Daoy (cell line): ENCODE measurements at places on chromosomes 2 and 18. TPM values are rescaled to one million over a fixed set of nuclear protein-coding genes. Genes with fewer than 3 reads are reported as not detected.
A peak's percentile ranks its signal among the peaks of the same experiment; 100 is the strongest.

DNA sequence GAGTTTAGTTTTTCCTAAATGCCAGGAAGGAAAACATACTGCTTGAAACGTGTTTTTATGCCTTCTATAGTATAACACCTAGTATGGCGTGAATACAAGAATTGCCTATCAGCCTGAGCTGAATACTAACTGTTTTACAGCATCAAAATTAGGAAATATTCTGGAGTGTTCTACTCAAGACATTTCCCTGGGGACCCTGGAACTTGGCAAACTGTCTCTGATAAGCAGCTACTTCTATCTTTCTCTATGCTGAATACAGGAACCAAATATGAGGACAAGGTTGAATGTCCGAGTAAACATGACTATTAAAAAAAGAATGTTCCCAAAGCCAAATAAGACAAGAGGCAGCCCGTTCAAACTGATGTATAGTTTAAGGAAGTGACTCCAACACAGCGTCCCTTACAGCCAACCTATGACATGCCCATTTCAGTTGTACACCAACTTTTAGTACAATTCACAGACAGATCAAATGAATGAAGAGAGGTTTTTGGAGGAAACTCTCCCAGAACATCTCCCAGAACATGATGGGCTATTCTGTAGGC is 951.3 kb upstream of the ACVR2A start:
- DNase-seq: no peak

DNA sequence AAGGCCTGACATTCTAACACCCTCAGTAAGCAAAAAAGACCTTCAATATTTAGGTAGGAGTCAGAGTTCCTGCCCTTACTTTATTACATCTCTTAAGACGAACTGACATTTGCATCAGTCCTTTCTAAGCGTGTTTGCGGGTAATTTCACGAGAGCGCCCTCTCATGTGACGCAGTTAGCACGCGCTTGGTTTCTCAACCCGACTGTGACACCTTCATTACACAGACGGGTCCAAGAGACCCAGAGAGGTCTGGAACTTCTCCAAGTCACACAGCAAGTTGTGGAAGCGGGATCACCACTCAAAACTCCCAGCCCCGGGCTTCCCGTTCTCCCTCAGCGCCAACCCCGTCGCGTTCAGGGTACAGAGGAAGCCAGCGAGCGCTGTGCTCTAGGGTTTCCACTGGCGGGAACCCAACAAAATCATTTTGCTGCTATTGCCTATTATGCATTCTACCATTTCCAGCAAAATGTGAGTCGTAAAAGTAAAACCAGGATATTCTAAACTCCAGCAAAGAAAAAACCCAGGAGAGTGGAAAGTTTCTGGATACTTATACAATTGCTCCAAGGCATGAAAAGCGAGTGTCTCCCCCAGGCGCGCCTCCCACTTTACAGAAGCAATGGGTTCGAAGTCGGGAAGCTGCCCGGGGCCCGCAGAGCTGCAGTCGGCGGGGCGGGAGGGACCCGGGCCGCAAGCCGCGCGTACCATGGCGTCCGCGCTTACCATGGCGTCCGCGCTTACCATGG is 601 bp downstream of the ENOSF1 start:
- peak; percentile 55 for DNase-seq

The INSIG2 gene
- total RNA-seq: 7.8 and 20.5 TPM in 2 replicates

The CRYBA2 gene
- 2.2 and 4.3 TPM in 2 replicates for total RNA-seq

The DQX1 gene
- 1.1 TPM in 1 of 2 replicates, not detected in the other for total RNA-seq
